ENCODE measurements at places on chromosomes 1 and 21. TPM values are rescaled to one million over a fixed set of nuclear protein-coding genes. Genes with fewer than 3 reads are reported as not detected.

Gene IGSF21
- total RNA-seq: not detected

Gene SYDE2
- 7.4 TPM for total RNA-seq

Gene FAM151A
- not detected for total RNA-seq

Gene CD247
- not detected for total RNA-seq

Gene CYP2J2
- total RNA-seq: 0.17 TPM

Data from fibroblast of lung (primary cell).